ENCODE measurements at places on chromosomes 3 and 15. TPM values are rescaled to one million over a fixed set of nuclear protein-coding genes. Genes with fewer than 3 reads are reported as not detected.

- no peak for DNase-seq
These were observed 227.2 kb upstream of the TBL1XR1 start for GRCh38 chr3:177424521-177424920.

DNA sequence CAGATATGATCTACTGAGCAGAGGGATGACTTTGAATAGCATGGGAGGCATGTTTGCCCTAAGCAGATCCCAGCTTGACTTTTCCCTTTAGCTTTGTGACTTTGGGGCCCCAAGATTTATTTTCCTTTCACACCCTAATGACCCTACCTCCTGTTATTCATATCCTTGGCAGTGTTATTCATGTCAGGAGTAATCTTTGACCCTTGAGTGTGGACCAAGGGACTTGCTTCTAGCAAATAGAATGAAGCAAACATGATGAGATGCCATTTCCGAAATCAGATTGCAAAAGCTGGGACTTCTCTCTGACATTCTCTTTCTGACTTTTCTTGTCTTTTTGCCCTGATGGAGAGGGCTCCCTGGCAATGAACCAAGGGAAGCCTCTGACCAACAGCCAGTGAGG, 415.4 kb upstream of the PROK2 start:
- no peak for DNase-seq

- no peak for DNase-seq
These were observed 61.4 kb upstream of the ARHGEF26 start for GRCh38 chr3:154059833-154060232.

DNA sequence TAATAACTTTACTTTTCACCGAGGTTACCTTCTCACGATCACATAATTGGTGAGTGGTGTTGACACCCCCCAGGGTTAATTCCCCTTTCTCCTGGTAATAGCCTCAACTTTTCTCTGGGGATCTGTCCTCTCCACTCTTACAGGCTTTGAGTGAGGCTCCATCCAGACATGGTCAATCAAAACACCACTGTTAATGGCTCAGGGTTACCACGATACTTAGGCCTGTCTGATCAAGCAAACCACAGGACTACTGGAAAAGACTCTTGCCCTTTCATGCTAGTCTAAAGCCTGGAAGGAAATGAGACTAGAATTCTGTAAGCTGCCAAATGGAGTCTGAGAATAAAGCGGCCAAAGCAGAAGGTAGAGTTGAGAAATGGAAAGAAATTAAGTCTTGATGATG, 56.5 kb upstream of the STT3B start:
- no peak for DNase-seq

DNA sequence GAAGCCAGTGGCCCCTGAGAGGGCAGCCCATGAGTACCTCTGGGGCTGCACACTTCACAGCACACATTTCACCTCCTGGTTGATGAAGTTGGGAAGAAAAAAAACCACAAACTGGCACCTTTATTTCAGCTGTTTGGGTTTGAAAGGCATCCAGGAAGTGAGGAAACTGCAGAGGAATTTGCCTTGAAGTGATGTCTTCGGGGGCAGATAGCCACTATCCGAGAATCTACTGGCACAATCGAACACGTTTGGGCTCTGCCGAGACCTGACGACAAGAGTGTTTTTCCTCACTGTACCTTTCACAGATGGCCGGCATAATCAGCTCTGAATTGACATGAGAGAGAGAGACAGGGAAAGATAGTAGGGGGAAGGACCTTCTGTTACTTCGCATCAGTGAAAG, 59.7 kb downstream of the LRIG1 start:
- no peak for DNase-seq

GRCh38 chr3:31392568-31392967, 140.2 kb upstream of the STT3B start:
- DNase-seq = no peak

DNA sequence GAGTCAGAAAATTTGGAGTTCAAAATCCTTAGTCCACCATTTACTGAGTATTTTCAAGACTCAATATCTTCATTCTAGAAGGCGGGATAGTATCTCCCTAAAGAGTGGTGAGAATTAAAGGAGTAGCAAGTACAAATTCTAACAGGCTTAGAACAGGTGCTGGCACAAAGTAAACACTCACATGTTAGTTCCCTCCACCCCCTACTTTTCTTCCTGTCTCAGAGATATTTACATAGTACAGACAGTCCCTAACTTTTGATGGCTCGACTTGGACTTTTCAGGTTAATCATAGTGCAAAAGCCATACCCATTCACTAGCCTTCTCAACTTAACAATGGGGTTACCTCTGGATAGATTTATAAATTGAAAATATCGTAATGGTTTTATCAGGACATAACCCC, 476.2 kb upstream of the RASGRP1 start:
- DNase-seq = no peak

Gene EHD4
- total RNA-seq = 2.0 TPM

All from frontal cortex (tissue), 4 donors.